ENCODE measurements at places on chromosomes 7 and 10. TPM values are rescaled to one million over a fixed set of nuclear protein-coding genes. Genes with fewer than 3 reads are reported as not detected.

EEPD1 gene
- 19.4 TPM for total RNA-seq

SAP25 gene
- total RNA-seq = not detected

PIK3CG gene
- total RNA-seq = not detected

FAM171A1 gene
- total RNA-seq = 14.0 TPM

OPN4 gene
- not detected for total RNA-seq

CNPY1 gene
- total RNA-seq = not detected

SH3PXD2A gene
- total RNA-seq = 24.0 TPM

LRRD1 gene
- total RNA-seq = not detected

RASA4 gene
- 7.4 TPM for total RNA-seq

ARL4A gene
- 32.7 TPM for total RNA-seq

MYOZ1 gene
- total RNA-seq = 0.33 TPM

RTKN2 gene
- total RNA-seq = 1.3 TPM

SPAM1 gene
- total RNA-seq = not detected

LRMDA gene
- 2.0 TPM for total RNA-seq

SOSTDC1 gene
- 0.15 TPM for total RNA-seq

AFAP1L2 gene
- 0.29 TPM for total RNA-seq

ITGA8 gene
- total RNA-seq = 5.8 TPM

SCIN gene
- total RNA-seq = under 0.01 TPM

CAV2 gene
- total RNA-seq = 79.1 TPM

SEC31B gene
- total RNA-seq = 2.2 TPM

ALOX5 gene
- not detected for total RNA-seq

ANKRD1 gene
- 2.6 TPM for total RNA-seq

DYDC2 gene
- not detected for total RNA-seq

TEX36 gene
- not detected for total RNA-seq

ACHE gene
- 2.2 TPM for total RNA-seq

CYP2C9 gene
- not detected for total RNA-seq

ANKRD22 gene
- total RNA-seq = not detected

GIMAP4 gene
- 2.0 TPM for total RNA-seq

STYXL1 gene
- 65.3 TPM for total RNA-seq

SRRT gene
- total RNA-seq = 54.1 TPM

PCDH15 gene
- under 0.01 TPM for total RNA-seq

IPMK gene
- total RNA-seq = 7.1 TPM

AKR1C4 gene
- total RNA-seq = not detected

RET gene
- total RNA-seq = 1.6 TPM

SLC26A3 gene
- total RNA-seq = not detected

ATP6V0A4 gene
- total RNA-seq = not detected

ZSWIM8 gene
- total RNA-seq = 57.2 TPM

TUBAL3 gene
- not detected for total RNA-seq

Measured in smooth muscle cell of trachea (primary cell).